CD4-positive, alpha-beta T cell treated with Interleukin-15 for 1 hour (primary cell): ENCODE measurements at places on chromosomes 5 and 9.

- DNase-seq, result no peak
These were observed 9.3 kb upstream of the SPATA24 start for GRCh38 chr5:139413153-139413552.

GRCh38 chr9:84974855-84975254, 305.3 kb downstream of the NTRK2 start:
- DNase-seq, result no peak

GRCh38 chr9:8627976-8628679, 828.5 kb upstream of the DMAC1 start:
- DNase-seq, result no peak

- DNase-seq, result no peak
These were observed 117.8 kb downstream of the MAST4 start for GRCh38 chr5:66713998-66714397.
